ENCODE measurements at places on chromosomes 12 and 14.
A peak's percentile ranks its signal among the peaks of the same experiment; 100 is the strongest.

DNA sequence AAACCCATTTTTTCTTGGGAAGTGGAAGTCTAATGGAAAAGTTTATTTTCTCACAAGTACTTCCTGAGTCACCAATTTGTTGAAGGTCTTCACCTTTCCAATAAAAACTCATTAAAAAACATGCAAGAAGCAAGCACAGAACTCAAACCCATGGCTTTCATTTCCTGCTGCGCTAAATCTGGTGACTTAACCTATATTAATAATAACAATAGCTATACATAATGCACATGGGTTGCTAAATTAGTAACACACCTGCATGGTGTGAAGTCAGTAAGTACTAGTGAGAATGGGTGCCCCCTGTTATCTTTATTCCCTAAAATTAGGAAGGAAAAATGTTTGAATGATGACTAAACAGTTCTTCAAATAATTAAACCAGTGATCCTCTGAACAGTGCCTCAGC is 52.3 kb downstream of the PPP2R5C start:
- no peak for DNase-seq

GRCh38 chr12:7638064-7638759 is 27.5 kb downstream of the APOBEC1 start:
- DNase-seq, result no peak

GRCh38 chr12:104515899-104516298 is 59.2 kb downstream of the CHST11 start:
- DNase-seq, result no peak

- no peak for DNase-seq
These were observed 207.7 kb downstream of the SLC6A15 start for GRCh38 chr12:84704856-84705255.

DNA sequence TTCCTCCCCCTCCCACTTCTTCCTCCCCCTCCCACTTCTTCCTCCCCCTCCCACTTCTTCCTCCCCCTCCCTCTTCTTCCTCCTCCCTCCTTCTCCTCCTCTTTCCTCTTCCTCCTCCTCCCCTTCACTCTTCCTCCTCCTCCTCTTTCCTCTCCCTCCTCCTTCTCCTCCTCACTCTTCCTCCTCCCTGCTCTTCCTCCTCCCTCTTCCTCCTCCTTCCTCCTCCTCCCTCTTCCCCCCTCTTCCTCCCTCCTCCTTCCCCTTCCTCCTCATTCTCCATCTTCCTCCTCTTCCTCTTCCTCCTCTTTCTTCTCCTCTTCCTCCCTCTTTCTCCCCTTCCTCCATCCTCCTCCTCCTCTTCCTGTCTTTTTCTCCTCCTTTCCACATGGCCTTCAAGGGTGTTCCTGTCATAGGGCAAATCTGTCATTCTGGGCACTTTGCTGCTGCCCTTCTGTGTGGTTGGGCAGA is 111.4 kb downstream of the PHETA1 start:
- DNase-seq, result no peak

- DNase-seq, result no peak
These were observed 100.3 kb downstream of the DAD1 start for GRCh38 chr14:22488522-22489243.

DNA sequence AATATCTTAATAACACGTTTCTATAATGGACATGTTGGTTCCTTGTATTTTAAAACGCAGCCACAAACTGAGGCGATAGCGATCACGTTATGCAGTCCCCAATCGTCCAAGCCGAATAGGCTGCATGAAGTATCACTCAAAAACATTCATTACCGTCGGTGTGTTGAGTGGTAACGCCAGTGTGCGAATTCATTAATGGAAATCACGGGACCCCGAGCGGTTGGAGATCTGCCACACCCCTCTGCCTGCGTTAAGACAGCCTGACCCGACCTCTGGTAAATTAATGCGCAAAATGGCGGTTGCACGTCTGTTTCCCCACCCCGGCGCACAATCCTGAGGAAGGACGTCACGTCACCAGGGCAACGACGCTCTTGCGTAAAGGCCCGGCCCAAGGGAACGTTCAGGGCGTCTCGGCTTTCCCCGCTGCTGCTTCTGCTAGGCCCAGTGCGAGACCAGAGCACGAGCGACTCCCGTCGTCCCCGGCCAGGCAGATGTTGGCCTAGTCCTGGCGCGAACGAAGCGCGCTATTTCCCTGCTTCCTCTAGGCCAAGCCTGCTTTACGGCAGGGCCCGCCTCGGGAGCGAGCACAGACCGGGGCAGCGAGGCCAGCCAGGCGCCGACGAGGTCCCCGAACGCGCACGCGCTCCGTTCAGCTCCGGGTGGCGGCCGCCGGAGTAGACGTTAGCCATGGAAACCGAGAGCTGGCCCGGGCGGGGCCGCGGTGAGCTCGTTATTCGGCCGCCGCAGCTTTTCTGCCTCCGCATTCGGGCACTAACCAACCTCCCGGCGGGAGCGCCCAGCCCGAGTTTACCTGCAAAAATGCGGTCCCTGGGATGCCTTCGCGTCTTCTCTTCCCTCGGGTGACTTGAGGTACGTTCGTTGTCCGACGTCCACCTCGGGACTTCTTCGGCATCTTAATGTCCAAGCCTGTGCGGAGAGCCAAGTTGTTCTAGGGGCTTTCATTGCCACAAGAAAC is at the start of gene PCNX4:
Gene PCNX4, plus strand, starts transcription at position 374 of the 976 bp plus-strand sequence. CDS start 15,716 bp downstream, outside the sequence.
- peak; percentile 92 for DNase-seq

- DNase-seq, result peak; percentile 68
These were observed 1.3 kb downstream of the PRPH start for GRCh38 chr12:49296034-49296835.

DNA sequence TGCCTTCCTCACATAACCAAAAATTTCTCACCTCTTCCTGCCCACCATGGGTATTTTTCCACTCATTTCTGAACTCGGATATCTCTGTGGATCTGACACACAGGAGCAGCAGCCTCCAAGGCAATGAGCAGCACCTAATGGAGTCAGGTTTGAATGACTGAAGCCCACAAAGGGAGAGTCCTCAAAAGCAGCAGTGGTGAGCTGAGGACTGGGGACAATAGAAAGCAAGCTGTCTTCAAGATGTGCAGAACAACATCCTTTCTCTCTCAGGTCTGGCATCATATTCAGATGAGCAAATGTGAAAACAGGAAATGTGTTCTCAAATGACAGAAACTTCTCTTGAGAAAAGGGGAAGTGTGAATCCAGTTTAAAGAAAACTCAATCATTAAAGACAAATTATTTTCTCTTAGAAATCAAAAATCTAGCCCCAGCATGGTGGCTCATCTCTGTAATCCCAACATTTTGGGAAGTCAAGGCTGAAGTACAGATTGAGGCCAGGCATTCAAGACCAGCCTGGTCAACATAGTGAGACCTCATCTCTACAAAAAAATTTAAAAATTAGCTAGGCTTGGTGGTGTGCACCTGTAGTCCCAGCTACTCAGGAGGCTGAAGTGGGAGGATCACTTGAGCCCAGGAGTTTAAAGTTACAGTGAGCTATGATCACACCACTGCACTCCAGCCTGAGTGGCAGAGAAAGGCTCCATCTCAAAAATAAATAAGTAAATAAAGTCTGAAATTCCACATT is 54.2 kb downstream of the C12orf42 start:
- peak; percentile 3 for DNase-seq

DNA sequence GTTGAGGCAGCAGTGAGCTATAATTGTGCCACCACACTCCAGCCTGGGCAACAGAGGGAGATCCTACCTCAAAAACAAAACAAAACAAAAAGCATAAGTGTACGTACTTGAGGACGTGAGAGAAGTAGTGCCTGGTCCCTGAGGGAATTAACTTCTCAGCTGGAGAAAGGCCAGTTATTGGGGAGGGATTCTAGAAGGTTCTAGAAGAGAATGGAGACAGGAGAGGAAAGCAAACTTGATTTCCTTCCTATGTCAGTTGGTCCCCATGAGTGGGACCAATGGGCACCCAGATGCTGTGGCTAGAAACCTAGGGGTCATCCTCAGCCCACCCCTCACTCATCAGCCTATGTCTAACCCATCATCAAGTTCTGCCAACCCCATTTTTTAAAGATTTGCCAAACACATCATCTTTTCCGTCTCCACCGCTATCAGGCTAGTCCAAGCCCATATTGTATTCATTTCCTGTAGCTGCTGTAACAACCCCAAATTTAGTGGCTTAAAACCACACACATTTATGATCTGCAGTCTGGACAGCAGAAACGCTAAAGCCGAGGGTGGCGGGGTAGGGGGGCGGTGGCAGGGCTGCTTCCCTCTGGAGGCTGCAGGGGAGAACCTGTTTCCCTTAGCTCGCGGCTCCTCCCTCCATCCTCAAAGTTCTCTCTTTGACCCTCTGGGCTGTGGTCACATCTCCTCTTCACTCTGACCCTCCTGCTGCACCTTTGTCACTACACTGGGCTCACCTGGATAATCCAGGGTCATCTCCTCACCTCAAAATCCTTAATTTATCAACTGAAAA is 7.2 kb upstream of the RBM19 start:
- no peak for DNase-seq

DNA sequence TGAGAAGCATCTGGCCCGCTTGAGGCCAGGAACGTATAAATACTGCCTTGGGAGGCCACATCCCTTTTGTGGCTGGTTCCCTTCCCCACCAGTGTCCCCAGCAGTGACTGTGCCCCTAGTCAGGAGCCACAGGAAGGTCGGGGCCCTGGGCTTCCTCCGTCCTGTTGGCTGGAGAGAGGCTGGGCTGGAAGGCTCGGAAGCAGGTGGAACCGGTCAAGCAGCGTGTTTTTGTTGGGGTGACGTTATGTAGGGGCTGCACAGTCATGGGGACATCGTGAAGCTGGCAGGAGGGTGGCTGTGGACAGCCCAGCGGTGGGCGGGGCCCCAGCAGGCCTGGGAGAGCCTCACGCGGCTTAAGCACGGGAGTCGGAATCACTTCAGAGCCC is 10.1 kb downstream of the XRCC3 start:
- no peak for DNase-seq

- no peak for DNase-seq
These were observed 31.5 kb downstream of the TMEM132D start for GRCh38 chr12:129871991-129872972.

GRCh38 chr14:99899578-99900178 is 106.5 kb downstream of the EML1 start:
- DNase-seq, result no peak

DNA sequence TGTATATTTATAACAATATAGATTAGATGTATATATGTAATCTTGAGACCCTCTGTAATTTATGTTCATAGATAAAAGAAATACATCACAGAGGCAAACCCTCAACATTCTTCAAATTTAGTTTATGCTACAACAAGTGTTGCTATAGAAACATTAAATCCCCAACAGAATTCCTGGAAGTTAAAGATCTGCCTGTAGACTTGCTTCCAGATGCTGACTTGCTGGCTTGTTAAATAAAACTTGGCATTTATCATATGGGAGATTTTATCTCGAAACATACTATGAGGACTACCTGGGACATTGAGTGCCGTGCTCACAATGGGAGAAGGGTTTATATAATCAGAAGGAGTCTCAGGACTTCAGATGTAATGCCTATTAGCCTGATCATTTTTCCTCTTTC is 136.3 kb upstream of the PLXNC1 start:
- no peak for DNase-seq

DNA sequence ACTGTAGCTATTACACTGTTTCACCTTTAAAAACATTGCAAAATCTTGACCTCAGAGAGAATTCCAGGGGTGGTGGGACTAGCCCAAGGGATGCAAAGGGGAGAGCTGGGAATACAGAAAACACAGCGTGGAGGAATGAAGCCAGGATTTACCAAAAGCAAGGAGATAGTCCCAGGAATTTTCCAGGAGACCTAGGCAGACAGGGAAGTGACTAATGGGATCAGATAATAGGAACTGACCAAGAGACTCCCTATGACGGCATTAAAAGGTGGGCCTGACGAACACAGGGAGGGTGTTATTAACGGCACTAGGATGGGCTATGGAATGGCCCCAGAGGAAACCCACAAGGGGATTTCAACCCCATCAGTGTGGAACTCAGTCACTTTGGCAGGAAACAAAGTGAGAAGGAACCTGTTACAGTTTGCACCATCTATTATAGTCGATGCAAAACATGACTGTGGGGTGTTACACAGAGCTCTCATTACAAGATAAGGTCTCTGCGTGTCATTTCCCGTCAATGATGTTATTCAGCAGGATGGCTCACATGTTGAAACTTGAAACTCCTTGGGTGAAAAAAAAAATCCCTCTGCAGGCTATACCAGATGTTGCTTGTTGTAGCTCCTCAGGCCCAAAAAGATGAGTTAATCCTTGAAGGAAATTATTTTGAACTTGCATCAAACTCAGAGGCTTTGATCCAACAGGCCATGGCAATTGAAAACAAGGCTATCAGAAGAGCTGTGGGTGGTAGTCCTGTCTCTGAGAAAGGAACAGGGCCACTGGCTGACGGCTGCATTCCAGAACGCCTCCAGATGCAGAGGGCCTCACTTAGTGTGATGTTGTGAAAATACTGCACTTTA is 58.7 kb downstream of the DRAM1 start:
- DNase-seq, result no peak

DNA sequence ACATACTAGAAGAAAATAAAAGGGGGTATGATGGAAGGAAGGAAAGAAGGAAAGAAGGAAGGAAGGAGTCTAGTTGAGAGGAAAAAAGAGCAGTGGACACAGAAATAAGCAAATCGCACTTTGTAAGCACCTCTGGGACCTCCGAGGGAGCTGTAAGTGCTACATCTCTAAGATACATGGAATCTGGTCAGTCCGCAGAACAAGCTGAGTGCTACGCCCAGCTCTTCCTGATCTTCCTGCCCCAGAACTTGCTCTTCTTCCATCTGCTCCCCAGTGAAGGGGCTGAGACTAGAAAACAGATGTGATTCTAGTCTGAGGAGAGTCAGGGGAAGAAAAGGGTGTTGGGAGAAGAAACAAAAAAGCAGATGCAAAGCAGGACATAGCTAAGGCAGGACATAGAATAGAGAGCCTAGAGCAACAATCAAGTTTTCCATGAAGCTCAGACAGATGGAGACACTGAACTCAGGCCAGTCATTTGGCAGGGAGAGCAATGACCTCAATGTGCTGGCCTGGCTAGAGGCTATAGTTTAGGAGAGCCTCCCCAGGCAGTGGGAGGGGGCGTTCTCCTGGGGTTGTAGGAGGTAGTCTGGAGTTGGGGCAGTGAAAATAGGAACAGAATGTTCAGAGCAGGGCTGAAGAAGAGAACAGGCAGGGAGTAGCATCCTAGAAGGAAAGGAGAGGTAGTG is 1.7 kb upstream of the MFAP5 start:
- DNase-seq, result no peak

DNA sequence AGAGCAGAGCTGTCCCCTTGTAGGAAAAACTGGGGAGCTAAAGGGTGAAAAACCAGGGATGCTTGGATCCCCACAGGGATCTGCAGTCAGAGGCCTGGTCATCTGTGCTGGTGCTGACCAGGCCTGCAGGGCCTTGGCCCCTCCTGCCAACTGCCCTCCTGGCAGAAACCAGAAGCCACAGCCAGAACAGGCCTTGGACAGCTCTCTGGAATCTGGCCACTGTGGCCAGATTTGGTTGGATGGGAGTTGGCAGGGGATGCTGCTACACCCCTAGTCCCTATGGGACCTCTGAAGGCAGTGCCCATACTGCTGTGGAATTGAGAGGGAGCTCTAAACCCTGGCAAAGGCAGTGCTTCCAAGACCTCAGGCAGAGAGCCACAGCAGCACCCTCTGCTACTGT is 9.2 kb upstream of the GPX2 start:
- DNase-seq, result no peak

DNA sequence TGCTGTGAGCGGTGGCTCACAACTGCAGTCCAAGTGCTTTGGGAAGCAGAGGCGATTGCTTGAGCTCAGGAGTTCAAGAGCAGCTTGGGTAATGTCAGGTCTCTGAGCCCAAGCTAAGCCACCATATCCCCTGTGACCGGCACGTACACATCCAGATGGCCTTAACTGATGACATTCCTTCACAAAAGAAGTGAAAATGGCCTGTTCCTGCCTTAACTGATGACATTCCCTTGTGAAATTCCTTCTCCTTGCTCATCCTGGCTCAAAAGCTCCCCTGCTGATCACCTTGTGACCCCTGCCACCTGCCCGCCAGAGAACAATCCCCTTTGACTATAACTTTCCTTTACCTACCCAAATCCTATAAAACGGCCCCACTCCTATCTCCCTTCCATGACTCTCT is 48.6 kb downstream of the SLC25A47 start:
- DNase-seq, result no peak

All from activated CD4-positive, alpha-beta T cell treated with anti-CD3 and anti-CD28 coated beads, Interleukin-2, amount 50 U/mL, for 1 hour (primary cell).